ENCODE measurements at places on chromosomes 5 and 9.

GRCh38 chr9:116585204-116585603 lies 101.9 kb upstream of the TRIM32 start:
- DNase-seq: no peak

DNA sequence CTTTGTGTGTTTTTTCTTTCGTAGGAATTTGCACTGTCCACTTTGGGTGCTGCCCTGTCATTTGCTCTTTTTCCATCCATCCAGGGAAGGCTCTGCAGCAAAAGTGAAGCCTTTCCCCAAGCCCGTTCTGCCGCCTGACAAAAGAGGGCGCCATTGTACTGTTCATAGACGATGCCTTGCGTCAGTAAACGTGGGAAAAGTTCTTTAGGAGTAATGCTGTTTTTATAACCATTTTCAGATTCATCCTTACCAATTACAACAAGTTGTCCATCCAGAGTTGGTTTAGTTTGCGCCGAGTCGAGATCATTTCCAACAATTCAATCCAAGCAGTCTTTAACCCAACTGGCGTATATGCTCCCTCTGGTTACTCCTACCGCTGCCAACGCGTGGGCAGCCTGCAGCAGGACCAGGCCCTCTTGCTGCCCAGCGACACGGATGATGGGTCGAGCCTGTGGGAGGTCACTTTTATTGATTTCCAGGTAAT lies 34.3 kb upstream of the RPS23 start:
- no peak for DNase-seq

- no peak for DNase-seq
Observed at GRCh38 chr9:113475992-113476391, 12.5 kb downstream of the RGS3 start.

- DNase-seq: no peak
Observed at GRCh38 chr9:94560237-94560636, 5.4 kb downstream of the PCAT7 start.

GRCh38 chr9:8096091-8096490 lies 296.5 kb upstream of the DMAC1 start:
- no peak for DNase-seq

DNA sequence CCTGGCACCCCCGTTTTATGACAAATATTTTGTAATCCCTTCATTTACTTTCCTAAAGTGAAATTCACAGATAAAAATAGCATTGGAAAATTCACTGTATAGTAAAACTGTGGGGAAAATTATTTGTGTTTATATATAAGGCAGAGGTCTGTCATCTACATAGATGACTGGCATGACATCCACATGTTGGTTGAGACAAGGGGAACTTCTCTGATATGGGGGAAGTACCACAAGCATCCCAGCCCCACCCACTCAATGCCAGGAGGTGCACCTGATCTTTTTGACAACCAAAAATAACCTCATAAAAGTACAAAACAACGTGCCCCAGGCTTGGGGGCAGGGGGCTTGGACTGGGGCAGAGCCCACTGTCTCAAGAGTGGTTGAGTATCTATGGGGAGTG lies 6.3 kb upstream of the TDRD7 start:
- no peak for DNase-seq

- no peak for DNase-seq
Observed at GRCh38 chr9:37668116-37668601, 17.4 kb downstream of the FRMPD1 start.

DNA sequence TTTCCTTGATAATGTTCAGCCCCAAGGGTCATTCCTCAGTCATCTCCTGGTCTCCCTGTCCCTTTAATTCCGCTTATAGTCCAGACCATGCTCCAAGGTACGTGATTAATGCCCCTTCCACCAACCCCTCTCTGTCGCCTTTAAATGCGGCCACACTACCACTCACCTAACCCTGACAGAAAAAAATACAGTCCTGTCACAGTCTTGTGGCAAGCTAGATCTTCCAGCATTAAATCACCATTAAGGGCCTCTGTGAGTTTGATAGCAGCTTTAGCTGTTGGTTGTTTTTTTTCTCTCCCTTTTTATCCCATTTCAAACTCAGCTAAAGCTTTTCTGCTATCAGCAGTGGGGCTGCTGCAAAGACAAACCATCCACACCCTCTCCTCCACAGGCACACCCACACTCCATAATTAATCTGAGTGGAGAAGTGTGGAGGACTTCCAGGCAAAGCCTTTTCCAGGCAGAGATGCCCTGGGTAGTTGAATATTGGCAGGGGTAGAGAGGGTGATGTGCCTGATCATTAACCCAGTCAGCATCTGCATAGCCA lies 522.7 kb upstream of the CLINT1 start:
- DNase-seq: no peak

- DNase-seq: no peak
Observed at GRCh38 chr5:175752826-175753535, 95.1 kb downstream of the HRH2 start.

DNA sequence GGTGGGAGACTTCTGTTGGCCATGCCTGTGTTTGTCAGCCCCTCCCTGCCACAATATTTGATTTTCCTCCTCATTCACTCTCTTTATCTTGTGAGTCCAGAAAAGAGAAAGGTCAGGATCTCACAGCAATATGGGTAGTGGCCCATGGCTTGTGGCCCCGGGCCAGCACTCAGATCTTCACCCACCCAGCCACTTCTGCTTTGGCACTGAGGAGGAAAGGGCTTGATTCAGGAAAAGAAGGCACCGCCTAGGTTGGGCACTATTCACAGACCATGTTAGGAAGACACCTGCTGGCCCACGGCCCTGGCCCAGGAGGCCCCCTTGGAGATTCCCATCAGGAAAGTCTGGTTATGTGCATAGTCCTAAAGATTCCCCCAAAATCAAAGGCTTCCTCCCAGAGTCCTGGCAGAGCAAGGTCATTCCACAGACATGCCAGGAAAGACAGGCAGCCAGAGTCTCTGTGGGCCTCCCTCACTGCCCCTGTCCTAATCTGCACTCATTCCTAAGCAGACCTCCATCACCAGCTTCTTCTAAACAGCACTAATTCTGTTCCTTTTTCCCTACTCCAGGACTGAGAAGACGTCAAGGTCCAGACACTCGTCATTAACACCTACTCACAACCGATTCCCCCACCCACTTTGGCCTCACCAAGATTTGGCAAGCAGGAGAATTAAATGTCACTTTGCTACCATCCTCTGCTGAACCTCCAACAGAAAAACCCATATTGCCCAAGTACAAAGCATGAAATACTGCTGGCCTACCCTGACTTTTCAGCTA lies 179.3 kb downstream of the DEPDC1B start:
- DNase-seq: no peak

All from retinal pigment epithelial cell (primary cell).